ENCODE measurements at places on chromosomes 6 and 20.

DNA sequence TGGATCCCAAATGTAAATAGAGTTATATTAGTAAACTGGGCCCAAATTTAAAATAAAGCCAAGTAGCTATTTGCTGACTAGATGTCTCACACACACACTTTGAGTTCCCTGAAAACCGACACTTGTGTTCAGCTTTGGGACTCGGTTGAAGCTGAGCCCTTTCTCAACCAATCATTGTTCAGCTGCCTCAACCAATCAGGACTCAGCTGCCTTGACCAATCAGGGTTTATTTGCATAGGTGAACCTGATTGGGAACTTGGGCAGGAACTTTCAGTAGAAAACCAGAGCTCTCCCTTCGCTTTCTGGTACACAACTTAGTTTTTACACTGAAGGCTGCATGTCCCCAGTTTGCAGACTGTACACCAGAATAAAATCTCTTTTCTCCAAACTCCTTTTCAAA is 301.7 kb downstream of the FOXA2 start:
- DNase-seq: no peak

DNA sequence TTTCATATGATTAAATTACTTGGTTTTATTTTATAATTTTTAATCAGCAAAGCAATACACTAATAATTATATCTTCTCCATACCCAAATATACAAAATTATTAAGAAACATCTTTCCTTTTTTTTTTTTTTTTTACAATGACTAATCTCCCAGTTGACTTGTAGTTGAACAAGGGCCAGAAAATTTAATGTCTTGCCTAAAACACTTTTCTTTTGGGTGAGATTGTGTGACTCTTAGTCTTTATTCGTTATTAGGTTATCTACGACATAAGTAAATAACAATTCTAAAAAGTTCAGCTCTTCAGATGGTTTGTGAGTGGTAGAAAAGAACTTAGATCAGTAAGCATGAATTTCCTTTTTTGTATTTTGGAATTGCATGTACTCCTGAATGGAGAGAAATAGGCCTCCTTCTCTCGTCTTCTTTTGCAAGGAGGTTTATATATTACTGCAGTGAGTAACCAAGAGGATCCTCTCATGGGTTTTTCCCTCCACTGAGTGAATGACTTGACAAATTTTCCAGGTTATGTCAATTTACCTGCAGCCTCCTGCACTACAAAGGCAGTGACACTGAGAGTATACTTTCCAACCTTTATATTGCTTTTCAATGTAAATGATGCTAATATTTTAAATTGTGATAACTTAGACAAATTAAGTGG is 364.5 kb upstream of the CITED2 start:
- DNase-seq: no peak

DNA sequence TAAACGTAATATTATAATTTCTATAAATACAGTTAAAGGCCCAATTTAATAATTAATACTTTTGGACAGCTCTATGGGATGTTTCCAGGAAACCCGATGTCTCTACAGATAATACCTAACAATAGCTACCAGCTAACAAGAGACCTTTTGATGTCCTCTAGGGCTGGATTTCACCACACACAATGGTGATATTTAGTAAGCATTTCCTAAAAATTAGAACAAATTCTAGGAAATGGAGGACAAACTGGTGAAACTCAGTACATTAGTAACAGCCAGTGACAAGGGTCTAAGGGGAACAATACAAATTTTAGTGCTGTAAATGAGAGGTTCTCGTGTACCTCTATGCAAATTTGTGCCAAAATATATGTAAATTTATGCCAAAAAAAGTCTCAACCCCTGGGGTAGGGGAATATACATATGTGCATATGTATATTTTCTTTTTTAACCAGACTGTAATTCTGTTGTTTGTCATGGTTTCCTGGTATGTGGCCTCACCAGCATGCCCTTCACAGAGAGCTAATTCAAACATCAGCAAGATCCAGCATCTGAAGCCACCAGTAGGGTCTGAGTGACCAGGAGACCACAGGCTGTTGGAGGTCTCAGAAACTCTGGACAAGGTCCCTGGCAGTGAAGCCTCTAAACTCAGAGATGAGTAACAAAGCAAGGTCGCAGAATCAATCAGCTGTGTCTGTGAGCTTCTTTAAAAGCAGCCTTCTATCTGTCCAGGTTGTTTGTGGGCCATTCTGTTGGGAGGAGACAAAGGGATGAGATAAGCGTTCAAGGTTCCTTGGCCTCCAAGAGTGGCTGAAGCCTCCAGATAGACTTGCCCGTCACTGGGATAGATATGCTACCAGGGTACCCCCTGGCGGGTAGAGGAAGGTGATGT is 235.1 kb upstream of the RREB1 start:
- peak; percentile 36 for DNase-seq

DNA sequence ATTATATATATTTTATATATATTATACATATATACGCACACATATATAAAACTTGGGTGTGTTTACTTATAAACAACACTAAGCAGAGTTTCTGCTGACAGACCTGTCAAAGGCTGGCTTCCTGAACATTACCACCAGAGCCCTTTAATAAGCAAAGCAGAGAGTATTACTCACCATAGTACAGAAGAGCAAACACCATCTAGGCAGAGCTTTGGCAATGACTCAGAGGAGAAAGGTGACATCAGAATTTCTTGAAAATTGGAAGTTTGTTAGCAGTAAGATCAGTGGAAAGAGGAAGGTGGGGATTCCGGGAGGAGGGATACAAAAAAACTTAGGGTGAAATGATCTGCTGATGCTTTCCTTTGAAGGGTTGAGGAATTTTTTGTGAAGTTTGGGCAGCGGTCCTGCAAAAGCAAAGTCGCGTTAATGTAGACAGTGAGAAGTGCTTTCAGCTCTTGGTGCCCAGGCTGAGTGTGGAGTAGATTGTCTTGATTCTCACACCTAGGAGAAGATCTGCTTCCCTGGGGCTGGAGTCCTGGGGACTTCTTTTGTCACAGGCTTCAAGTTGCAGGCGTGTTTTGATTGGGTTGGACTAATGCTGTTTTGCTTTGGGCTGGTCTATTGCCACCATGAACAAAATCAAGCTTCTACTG is 109.6 kb upstream of the BACH2 start:
- DNase-seq: peak; percentile 64

DNA sequence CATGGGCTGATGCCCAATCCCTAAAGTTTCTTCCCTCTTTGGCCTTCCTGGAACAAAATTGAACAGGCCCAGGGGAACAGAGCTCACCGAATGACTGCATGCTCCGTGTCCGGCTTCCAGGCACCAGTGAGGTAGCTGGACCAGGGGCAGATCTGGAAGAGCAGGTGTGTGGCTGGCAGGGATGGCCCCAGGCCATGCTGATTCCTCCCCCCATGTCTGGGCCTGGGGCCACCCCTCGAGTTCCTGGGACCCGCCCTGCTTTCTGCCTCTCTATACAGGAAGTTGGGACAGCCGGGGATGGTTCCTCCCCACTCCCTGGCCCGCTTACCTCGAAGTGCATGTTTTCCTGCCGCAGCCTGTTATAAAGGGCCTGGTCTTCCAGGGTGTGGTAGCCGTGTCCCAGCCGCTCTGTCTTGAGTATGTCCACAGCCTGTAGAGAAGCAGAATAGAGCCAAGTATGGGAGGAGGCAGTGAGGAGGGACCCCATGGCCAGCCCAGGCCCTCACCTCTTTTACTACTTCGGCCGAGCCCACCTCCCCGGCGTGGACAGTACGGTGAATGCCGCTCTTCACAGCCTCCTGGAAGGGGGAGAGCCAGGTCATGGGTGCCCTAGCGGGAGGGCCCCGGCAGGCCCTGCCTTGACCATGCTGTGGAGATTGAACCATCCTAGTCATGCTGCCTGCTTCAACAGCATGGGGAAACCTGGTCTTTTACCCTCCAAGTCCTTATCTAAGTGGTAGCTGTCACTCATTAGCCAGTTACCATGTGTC is 28.8 kb downstream of the ADA start:
- no peak for DNase-seq

- no peak for DNase-seq
Observed at GRCh38 chr6:169079650-169080049, 174.0 kb downstream of the THBS2 start.

DNA sequence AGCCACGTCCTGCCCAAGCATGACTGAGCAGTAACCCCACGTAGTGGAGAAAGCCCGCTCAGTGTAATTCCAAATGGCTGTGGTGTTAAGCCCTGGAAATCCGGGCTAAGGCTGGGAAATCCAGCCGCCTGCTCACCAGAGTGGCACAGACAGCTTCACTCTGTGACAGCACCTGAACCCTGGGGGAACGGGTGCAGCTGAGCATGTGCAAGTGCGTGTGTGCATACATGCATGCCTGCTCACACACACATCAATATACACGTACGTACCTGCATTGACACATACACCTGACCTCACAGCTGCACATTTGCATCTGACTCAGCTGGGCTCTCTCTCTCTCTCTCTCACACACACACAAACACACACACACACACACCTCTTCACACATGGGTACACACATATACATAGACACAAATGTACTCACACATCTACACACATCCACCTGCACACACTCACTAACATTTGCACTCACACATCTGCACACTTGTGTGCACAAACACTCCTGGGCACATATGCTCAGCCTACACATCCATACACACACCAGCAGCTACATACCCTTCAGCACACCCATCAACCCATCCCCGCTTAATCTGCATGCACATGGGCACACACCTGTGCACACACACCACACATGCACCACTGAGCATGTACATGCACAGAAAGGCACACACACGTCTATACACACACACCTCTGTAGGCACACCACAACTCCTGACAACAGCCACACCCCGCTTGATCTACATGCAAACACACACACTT is 114.1 kb downstream of the GRM4 start:
- no peak for DNase-seq

GRCh38 chr20:62042025-62042820 is 23.5 kb downstream of the TAF4 start:
- no peak for DNase-seq

- no peak for DNase-seq
Observed at GRCh38 chr6:150720774-150721233, 121.1 kb downstream of the PLEKHG1 start.

GRCh38 chr6:8875986-8876385 is 440.6 kb upstream of the SLC35B3 start:
- peak; percentile 3 for DNase-seq

DNA sequence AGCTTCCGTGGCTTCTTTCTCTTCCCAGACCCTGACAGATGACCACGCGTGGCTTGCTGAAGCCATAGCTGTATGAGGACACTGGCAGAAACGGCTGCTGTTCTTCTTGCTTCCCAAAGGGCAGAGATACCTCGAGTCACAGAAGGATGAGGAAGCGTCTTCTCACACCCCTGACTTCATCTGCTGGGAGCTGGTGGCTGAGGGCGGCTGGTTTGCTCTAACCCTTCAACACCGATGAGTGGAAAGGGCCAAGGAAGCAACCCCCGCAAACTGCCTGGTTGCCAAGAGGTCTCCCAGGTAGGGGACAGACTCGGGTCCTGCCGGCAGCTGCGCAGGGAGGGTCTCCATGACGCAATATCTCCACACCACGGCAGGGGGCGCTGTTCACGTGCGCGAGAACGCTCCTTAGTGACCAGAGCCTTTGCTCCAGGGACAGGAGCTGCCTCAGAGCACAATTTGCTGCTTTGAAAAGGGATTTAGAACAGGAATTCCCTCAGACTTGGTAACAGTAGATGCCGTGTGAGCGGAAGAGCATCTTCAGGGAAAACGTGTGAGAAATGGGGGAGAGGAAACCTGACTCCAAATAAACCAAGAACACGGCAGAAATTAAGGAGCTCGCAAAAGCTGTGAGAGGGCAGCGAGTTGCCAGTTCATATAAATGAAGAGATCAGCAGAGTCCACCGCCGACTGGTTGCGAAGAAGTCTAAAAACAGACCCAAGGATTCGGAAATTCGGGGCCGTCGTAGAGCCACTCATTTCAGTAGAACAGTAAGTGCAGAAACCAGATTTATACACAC is 80.2 kb downstream of the ERMARD start:
- peak; percentile 79 for DNase-seq

- DNase-seq: no peak
Observed at GRCh38 chr6:49634836-49635218, 1.8 kb downstream of the RHAG start.

DNA sequence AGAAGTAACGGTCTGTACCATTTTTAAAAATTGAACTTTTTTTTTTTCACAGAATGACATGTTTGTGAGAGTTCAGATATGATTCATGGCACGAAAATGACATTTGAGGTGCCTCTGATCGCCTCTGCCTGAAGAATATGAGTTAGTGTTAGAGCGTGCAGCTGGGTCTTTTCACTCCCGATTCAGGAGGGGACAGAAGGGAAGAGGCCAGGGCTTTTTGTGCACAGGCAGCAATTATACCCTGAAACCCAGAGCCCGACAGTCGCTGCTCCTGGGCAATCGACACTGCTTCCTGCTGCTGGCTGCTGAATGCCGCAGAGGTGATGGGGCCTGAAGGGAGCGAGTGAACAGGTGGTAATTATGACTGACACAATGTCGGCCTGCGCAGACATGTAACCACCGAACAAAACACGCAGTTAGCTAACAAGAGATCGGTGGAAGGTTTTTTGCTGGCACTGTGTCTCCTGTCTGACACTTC is 652.0 kb upstream of the NOX3 start:
- no peak for DNase-seq

- DNase-seq: no peak
Observed at GRCh38 chr20:46563170-46563859, 12.9 kb upstream of the OCSTAMP start.

All from suppressor macrophage treated with lipopolysaccharide for 4 hours (primary cell).